ENCODE measurements at places on chromosomes 2 and 18.
A peak's percentile ranks its signal among the peaks of the same experiment; 100 is the strongest.

GRCh38 chr18:37270038-37270665 is 295.4 kb downstream of the CELF4 start:
- peak; percentile 57 for DNase-seq

GRCh38 chr2:53572696-53573095 is 194.9 kb upstream of the CHAC2 start:
- DNase-seq, result no peak

DNA sequence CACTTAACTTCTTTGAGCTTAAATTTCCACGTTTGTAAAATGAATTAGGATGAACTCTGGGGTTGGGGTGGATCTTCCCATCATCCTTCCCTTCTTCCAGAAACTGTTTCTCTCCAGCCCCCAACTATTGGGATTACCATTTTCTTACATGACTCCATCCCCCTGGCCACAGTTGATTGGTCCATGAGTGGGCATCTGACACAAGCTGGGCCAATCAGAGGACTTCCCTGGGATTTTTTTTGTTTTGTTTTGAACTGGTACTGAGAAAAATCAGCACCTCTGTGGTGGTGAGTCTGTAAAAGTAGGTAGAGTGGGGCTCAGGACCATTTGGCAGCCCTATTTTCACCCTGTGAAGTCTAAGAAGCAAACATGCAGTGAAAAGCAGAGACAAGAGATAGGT is 118.0 kb upstream of the SERTAD2 start:
- no peak for DNase-seq

- no peak for DNase-seq
These were observed 238.5 kb downstream of the GALR1 start for GRCh38 chr18:77487951-77488740.

GRCh38 chr18:33951031-33951430 is 273.7 kb downstream of the NOL4 start:
- DNase-seq, result peak; percentile 72

- peak; percentile 84 for DNase-seq
These were observed 29.1 kb upstream of the ZC3H15 start for GRCh38 chr2:186456941-186457340.

GRCh38 chr18:46257366-46257765 is 153.2 kb downstream of the HAUS1 start:
- no peak for DNase-seq

- peak; percentile 71 for DNase-seq
These were observed 40.1 kb downstream of the DOCK10 start for GRCh38 chr2:225002039-225002655.

- peak; percentile 86 for DNase-seq
These were observed 12.7 kb downstream of the TTC39C start for GRCh38 chr18:24027156-24027827.

GRCh38 chr2:144346229-144346628 is 173.7 kb downstream of the ZEB2 start:
- no peak for DNase-seq

- DNase-seq, result no peak
These were observed 352.8 kb downstream of the RNF144A start for GRCh38 chr2:7270011-7270431.

DNA sequence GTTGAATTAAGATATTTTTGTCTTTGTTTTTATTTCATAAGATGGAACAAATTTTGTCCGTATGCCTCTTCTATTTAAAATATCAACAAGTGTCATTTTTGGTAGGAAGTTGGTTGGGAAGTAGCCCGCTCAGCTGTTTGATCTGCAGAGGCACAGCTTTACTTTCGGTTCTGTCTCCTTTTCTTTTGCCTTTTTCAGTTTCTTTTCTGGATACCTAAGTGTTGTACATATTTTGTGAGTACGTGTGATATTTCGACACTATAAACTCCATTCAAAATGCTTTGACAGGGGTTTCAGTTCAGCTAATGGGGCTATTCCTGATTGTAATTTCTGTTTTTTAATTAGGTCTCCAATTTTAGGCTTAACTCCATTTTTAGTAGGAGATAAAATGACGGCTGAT is 1785.0 kb upstream of the LRRTM1 start:
- no peak for DNase-seq

DNA sequence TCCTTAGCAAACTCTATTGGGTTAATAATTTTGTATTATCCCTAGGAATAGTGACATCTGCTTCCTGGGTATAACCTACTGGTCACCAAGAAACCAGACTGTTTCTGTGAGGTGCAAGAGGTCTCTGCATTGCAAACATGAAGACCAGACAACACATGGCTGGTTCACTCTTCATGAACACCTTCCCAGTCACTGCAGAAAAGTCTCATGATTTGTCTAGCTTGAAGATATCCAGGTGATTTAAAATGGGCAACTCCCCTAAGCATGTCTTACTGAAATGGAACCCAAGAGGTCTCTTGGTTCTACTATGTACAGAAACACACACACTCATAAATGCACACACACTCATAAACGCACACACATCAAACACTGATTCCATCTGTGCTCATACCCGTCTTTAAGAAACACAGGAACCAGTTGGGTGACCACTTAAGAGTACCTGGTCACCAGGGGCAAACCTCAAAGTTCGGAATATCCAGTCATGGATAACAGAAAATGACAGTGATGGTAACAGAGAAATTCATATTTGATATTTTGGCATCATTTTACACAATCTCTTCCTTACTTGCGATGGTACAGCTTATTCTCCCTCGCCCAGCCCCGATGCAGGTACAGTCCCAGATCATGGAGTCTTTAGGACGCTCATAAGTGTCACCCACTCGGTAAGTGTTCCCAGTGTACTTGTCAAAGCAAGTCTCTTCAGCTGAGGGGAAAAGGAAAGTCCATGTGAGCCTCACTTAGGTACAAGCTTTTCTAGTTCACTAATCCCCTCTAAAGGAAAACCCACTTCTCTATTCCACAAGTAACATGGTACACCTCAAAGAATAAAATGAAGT is 2.9 kb downstream of the FN1 start:
- DNase-seq, result no peak

DNA sequence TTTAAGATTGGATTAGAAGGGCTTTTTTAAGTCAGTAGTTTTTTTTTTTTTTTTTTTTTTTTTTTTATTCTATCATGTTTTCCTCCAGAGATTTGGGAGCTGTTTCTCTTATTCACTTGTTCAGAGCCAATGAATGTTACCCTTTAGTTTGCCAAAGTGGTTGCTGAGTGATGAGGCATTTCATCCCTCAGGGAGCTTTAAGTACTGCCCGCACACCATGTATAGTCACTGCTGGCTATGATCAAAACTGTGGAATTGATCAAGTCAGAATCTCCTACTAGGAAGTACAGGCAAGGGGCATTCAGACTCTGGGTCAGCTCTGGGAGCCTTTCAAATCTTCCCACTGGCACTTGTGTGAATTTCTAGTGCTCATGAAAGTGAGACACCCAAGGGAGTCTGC is 201.6 kb downstream of the IKZF2 start:
- peak; percentile 8 for DNase-seq

DNA sequence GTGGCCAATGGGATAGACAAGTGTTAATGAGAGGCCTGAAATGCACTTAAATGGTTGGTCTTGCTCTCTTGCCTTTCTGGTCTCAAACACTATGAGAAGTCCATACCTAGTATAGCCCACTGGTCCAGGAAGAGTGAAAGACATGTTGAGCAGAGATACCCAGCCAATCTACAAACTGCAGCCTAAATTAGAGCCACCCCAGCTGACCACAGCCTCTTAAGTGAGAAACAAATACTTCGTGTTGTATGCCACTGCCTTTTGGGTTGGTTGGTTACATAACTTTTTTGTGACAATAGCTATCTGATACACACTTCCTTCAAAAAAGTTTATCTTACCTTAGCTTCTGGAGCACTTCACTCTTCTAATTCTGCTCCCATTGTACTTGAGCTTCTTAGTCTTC is 8.8 kb upstream of the EXOC6B start:
- DNase-seq, result no peak

DNA sequence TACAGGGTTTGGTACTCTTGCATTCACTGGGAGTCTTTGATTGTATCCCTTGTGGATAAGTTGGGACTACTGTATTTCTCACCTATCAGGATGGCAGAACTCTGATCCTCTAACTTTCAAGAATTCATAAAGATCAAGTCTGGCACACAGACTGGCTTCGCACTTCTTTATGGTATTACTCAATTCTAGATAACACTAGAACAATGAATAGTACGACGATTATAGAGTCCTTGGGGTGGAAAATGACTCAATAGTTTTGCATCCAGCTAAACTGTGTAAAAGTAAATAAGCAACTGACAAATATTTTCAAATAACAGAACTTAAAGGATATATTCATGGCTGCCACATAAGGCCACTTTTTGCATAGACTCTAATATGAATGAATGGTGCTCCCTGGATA is 103.4 kb upstream of the MEX3C start:
- DNase-seq, result no peak

DNA sequence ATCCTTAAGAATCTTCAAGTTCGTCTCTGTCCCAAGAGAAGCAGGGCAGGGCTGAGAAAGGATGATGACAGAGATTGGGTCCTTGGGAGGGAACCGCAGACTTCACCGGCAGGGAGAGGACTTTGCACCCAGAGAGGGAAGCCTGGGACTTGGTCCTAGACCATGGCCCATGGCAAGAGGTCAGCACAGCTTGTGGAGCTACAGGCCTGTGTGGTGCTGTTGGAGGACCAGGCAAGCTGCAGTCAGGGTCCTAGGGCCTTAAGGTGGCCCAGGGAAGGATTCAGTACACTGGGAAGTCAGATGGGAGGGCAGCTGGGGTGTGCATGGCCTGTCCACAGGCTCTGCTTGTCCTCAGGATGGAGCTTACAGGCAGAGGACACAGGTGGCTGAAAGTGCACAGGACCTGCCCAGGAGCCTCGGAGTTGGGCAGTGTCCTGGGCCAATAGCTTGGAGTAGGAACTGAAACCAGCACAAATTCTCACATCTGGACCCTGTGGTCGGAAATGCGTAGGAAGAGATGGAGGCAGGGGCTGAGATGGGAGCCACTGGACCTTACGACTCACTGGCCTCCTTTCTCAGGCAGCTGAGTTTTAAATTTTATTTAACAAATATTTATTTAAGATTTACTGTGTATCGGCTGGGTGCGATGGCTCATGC is 56.4 kb upstream of the TCF7L1 start:
- no peak for DNase-seq

GRCh38 chr2:241564596-241565410 is 6.3 kb downstream of the BOK start:
- no peak for DNase-seq

- no peak for DNase-seq
These were observed 20.0 kb downstream of the SMC6 start for GRCh38 chr2:17733599-17733998.

DNA sequence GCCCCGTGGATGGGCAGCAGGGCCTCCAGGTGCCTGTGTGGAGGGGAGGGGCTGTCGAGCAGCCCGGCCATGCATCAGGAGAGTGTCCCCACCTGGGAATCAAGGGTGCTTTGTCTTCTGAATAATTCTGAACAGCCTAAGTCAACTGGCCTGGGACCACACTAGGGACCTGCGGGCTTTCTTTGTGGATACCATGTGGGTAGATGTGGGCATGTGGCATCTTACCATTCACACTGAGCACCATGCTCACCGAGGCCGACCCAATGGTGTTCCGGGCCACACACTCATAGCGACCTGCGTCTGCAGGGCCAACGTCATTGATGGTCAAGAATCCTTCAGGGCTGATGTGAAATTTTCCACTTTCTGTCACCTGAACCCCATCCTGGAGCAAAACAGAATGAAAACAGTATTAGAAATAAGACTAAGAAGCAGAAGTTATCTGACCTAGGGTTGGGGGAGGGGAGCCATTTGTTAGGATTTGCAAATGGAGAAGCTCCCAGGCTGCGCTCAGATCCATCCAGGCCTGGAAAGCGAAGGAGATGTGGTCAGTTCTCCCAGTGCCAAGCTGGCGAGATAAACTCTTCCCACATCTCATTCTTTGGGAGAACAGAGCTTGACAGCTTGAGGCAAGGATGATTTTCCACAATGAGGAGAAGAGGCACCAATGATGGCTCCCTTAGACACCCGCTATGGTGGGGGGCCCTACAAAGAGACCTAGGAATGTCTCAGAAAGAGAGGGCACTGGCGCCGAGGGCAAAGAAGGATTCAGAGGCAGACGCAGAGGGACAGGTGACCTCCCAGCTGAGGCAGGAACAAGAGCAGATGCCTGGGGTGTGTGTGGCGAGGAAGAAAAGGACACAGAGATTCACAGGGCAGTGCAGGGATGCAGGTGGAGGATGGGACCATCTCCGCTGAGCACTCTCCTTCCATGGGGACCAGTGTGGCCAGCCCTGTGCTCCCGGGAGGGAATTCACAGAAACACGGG is 83.4 kb downstream of the PXDN start:
- DNase-seq, result no peak

DNA sequence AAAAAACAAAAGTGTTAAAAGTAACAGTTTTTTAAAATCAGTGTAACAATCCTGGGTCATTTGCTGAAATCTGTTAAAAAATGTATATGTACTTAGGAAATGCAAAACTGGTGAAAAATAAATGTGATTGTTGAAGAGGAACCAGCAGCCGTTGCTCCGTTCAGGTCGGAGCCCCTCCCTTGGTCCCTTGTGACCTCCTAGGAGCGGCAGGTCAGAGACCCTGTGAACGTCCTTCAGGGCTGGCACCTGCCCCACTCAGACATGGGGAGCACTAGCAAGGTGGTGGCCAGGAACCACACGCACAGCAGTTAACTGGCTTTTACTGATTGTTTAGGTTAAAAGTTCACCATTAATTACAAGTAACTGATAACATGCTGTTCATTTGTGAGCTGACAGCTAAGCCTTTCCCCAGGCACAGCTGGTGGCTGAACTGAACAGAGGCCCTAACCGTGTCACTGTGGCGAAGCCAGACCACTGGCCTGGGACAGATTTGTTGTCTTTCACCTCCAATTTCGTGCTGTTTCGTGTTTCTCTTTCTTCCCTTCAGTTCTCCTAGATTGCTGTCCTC is 159.2 kb upstream of the ALKAL2 start:
- DNase-seq, result no peak

DNA sequence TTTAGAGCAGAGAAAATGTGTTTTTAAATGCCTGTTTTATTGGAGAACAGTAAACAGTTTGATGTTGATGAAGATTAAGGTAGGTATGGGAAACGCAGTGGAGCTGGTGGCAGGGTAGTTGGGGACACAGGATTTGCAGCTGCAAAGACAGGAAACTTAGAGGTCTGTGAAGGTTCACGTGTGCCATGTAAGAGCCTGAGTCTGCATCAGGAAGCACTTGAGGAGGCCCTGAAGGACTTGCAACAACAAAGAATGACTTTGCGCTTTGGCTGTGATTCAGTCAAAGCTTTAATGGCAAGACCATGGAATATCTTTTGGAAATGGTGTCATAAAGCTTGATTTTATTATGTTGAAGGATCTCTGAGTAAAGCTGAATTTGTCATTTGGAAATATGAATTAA is 347.6 kb upstream of the KCNJ3 start:
- no peak for DNase-seq

GRCh38 chr2:123415678-123416077 is 609.4 kb upstream of the CNTNAP5 start:
- no peak for DNase-seq

Data from fibroblast of upper back skin (primary cell).